ENCODE measurements at places on chromosomes 3 and 15.

GRCh38 chr3:126491221-126492013 lies 15.7 kb upstream of the ZXDC start:
- DNase-seq = no peak

DNA sequence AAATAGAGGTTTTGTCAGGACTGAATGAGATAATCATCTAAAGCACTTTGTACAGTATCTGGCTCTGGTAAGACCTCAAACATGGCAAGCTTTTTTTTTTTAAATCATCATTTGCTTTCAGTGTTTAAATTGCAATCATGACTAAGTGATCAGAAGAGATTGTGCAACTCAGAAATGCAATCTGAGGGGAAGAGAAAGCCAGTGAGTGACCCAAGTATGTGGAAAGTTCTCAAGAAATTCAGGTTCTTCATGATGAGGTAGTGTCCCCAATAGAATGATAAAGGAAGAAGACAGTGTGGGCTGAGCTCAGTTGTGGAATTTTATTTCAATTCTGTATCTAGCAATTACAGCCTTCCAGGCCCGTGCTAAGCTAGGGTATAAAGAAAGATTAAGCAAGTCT lies 132.2 kb upstream of the TBC1D5 start:
- DNase-seq = no peak

DNA sequence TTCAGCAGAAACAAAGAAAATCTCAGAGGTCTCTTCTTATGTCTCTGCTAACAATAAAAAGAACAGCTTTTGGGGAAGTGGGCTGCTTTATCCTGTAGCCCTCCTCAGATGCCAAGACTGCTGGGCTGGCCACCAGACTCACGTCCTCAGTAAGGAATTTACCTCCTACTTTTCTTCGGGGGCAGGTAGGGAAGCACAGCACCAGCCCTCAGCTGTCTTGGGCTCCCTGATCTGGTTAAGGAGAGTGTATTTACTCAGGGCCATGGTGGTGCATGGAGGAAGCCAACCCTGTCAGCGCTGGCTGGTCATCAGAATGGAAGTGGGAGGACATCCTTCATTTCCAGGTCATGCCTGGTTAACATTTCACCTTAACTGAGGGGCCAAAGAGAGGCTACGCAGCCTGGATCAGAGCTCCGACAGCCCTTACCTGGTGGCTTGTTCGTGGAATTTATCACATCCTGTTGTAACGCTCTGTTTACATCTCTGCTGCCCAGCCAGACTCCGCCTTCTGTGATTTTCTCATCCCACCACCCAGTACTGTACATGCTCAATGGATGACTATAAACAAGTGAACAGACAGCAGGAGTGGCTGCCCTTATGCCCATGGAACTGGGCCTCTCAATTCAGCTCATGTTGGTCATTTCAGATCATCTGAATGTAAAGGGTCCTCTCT lies 108.3 kb downstream of the IGF2BP2 start:
- DNase-seq = no peak

DNA sequence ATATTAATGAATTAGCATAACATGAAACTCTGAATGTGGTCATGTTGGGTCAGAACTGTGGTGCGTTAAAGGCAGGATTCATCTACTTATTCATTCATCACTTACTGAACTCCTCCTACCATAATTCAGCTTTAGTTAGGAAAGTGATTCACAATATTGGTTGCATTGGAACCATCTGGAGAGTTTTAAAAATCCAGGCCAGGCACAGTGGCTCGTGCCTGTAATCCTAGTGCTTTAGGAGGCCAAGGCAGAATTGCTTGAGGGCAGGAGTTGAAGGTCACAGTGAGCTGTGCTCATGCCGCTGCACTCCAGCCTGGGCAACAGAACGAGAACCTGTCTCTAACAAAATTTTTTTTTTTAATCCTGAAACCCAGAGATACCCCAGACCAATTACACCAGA lies 44.2 kb upstream of the ATG7 start:
- no peak for DNase-seq

DNA sequence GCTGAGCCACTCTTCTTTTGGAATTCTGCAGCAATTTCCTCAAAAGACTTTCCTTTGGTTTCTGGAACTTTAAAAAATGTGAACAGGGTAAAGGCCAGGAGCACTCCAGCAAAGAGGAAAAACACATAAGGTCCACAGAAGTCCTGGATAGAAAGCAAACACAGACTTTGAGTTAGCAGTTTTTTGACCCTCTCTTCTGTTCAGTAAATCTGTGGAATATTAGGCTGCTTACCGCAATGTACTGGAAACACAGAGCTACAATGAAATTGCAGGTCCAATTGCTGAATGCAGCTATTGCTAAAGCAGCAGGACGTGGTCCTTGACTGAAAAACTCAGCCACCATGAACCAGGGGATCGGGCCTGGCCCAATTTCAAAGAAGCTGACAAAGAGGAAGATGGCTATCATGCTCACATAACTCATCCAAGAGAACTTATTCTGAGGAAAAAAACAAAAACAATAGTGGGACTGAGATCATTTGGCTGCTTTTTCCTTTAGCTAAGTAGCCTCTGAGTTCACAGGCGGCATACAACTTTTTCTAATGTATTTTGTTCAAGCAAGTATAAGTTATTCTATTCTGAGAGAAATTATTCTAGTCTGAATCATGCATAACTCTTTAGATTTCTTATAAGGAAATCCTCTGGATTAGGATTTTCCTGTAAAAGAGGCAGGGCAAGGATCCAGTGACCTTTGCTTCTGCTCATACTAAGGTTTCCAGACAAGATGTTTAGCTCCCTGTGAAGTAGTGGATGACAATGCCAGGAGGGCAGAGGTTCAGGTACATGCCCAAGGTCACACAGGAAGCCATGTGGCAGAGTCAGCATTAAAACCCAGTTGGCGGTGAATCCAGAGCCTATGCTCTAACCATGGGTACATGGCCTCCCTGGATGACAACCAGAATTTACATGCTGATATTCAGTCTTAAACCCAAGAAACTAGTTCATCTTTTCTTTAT lies 28.3 kb downstream of the SLC2A2 start:
- no peak for DNase-seq

- DNase-seq = no peak
Observed at GRCh38 chr3:39166134-39166710, 12.8 kb upstream of the CSRNP1 start.

DNA sequence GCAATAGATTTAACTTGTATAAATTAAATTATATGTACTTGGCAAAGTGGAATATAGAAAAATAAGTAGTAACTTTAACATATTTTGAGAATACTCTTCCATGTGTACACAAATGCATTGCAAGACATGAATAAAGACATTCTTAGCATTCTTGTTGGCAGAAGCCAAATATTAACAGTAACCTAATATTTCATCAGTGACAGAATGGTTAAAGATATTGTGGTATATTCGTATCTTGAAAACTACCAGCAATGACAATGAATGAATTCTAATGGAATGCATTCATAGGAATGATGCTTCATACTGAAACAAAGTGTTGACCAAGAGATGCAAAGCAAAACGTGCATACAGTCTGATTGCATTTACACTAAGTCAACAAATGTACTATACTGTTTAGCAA lies 524.7 kb downstream of the GRM7 start:
- no peak for DNase-seq

All from stimulated activated CD4-positive, alpha-beta T cell treated with anti-CD3 and anti-CD28 coated beads, TNF-alpha, amount 100 ng/mL, for 24 hours (primary cell).